D341Med (cell line): ENCODE measurements at places on chromosomes 1 and 21.

- DNase-seq: no peak
Measured at GRCh38 chr1:223859058-223859457, 13.3 kb upstream of the TP53BP2 start.

GRCh38 chr1:27070390-27071048, 57.9 kb upstream of the TENT5B start:
- DNase-seq: no peak

- no peak for DNase-seq
Measured at GRCh38 chr1:60833173-60833572, 249.2 kb upstream of the NFIA start.

DNA sequence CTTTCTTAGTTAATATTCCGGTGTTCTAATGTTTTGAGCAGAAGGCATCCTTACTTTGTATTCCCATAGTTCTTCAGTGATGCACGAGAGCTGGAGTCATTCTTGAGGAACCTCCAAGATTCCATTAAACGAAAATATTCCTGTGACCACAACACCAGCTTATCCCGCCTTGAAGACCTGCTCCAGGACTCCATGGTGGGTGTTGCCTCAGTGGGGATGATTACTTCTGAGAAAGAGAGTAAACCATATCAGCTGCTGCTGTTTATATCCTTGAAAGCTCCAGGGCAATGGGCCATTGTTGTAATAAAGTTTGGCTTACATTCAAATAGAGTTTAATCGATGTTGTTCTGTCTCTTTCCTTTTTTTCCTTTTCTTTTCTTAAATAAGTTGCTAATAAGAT, 93.1 kb downstream of the MACF1 start:
- DNase-seq: no peak

DNA sequence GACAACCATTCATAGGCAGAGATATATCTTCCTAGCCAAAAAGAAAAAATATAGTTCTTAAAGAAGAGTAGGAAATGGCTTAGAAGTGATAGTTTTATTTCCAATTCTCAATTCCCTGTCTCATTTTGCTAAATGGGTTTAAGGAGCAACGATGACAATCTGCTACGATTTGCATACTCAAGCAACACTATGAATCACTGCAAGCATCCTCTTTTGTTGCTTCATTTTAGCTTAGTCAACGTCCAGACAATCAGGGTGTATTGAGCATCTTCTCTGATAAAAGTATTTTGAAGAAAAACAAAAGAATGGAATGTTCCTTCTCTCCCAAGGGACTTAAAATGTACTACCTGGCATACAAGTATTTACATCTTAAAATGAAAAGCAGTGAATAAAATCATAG, 80.6 kb downstream of the RGS7 start:
- no peak for DNase-seq

GRCh38 chr1:180152588-180152987, 2.1 kb upstream of the QSOX1 start:
- DNase-seq: no peak

DNA sequence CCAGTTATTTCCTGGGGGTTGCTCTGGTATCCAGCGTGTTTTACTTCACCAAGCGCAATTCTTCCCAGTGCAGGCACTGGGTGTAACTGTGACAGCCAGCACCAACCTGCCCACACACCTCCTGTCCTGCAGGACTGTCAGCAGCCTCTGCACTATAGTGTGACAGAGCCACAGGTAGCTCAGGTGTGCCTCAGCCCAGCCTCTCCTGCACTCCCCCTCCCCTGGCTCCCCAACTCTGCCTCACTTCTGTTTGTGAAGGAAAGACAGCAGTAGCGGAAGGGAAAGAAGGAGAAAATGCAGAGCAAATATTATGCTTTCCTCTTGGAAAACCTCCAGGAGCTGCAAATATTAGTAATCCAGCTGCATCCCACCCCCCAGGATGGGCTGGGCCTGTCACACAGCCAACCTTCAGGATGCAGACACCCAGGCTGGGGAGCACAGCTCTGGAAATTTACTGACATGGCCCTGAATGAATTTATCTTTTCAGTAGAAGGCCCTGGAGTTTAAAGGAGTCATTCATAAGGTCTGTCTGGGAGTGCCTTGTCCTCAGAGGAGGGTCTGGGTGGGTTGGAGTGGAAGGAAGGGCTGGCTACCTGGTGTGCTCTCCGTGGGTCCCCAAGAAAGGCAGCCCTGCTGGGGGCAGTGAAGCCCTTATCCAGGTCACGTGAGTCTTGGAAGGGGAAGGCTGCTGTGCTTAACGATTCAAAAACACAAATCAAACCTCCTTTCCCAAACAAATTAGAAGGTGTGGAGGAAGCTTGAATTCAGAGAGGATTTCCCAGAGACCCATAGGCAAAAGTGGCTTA, 20.9 kb downstream of the CAPN2 start:
- DNase-seq: no peak

- no peak for DNase-seq
Measured at GRCh38 chr1:61391730-61392129, 309.4 kb downstream of the NFIA start.

DNA sequence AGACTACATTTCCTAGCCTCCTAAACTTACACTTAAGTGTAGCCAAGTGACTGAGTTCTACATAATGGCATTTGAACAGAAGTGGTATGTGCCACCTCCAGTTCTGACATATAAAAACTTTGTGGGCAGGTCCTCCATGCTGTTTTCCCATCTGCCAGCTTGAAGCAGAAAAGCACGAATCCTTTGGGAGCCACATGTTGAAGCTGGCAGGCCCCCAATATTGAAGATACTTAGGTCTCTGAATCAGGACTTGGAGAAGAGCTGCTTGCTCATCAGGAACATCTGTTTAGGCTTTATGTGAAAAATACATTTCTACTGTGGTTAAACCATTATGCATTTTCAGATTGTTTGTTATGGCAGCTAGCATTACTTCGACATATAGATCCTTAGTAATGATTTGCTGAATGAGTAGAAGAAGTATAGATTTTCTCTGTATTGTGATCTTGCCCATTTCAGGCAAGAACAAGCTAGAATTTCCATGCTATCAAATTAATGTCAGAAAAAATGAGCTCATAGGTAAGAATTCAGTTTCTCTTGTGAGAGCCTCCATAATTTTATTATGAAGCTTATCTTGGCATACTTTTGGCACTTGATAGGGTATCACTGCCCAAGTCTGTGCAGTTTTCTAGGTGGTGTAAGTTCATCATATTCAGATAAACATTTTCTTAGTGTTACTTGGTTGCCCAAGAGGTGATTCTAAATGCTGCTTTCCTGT, 68.4 kb downstream of the GDAP2 start:
- no peak for DNase-seq
